CD4-positive, CD25-positive, alpha-beta regulatory T cell (primary cell): ENCODE measurements at places on chromosomes 3 and 15. TPM values are rescaled to one million over a fixed set of nuclear protein-coding genes. Genes with fewer than 3 reads are reported as not detected.

NDUFB5 gene
- 35.2 TPM for total RNA-seq

PLS1 gene
- total RNA-seq: 1.2 TPM

GRCh38 chr3:62553811-62554210 lies 180.5 kb upstream of the FEZF2 start:
- no peak overlapping the region for H3K27ac ChIP-seq
- H3K4me3 ChIP-seq: no peak overlapping the region
- H3K4me1 ChIP-seq: no peaks in the 10 kb centered on the region
- H3K36me3 ChIP-seq: no peaks in the 10 kb centered on the region
- no peaks in the 10 kb centered on the region for H3K27me3 ChIP-seq

- no peak overlapping the region for H3K27ac ChIP-seq
- no peaks in the 10 kb centered on the region for H3K36me3 ChIP-seq
- H3K4me1 ChIP-seq: peaks cover 34% of the 10 kb centered on the region
- no peaks in the 10 kb centered on the region for H3K27me3 ChIP-seq
- no peak overlapping the region for H3K4me3 ChIP-seq
- no peak for DNase-seq
These were observed 6.1 kb upstream of the MCF2L2 start for GRCh38 chr3:183434503-183434902.

DNA sequence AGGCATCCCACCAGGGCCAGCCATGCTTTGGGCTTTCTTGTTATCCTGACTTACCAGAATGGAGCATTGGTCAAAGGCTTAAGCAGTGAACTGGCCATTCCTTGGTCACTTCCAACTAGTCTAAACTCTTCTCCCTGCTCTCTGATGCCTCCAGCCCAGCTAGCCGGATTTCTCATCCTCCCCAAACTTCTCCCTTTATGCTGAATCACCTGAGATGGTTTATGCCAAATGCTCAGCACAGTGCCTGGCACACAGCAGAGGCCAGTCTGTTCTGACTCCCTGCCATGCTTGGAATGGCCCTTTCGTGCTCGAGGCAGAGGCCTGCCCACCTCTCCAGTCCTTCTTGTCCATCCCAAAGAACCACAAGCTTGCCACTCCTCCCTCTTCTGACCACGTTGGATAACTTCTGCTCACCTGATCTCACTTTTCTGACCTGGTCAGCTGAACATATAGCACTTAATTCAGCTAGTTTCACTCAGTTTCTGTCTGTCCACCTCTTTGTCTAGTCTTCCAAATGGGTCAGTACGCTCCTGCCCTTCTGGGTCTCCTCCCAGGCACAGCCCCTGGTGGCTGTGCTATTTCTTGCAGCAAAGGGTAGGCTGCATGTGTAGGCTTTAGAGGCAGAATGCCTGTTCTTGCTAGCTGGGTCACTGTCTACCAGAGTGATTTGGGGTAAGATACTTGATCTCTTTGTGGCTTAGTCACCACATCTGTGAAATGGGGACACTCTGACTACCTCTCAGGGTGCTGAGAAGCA lies 2.2 kb upstream of the RBP1 start:
- H3K4me3 ChIP-seq: no peak overlapping the region
- H3K27me3 ChIP-seq: peaks cover 7% of the 10 kb centered on the region
- DNase-seq: no peak
- H3K4me1 ChIP-seq: peaks cover 3% of the 10 kb centered on the region
- H3K36me3 ChIP-seq: no peaks in the 10 kb centered on the region
- no peak overlapping the region for H3K27ac ChIP-seq
